Activated gamma-delta T cell (primary cell): ENCODE measurements at places on chromosomes 5 and 9.

DNA sequence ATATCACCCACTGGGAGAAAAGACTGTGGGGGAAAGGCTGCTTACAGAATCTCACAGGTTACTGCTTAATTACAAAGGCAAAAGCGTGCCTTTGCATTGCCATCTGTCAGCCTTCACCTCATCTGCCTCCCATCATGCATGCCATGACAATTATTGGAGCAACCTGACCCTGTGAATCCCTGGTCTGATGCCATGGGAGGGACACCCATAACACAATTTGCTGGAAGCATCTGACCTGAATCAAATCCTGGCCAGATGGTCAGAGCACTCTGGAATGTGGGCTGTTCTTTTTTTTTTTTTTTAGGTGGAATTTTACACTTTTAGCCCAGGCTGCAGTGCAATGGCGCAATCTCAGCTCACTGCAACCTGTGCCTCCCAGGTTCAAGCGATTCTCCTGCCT lies 11.6 kb upstream of the RETREG1 start:
- DNase-seq, result no peak

DNA sequence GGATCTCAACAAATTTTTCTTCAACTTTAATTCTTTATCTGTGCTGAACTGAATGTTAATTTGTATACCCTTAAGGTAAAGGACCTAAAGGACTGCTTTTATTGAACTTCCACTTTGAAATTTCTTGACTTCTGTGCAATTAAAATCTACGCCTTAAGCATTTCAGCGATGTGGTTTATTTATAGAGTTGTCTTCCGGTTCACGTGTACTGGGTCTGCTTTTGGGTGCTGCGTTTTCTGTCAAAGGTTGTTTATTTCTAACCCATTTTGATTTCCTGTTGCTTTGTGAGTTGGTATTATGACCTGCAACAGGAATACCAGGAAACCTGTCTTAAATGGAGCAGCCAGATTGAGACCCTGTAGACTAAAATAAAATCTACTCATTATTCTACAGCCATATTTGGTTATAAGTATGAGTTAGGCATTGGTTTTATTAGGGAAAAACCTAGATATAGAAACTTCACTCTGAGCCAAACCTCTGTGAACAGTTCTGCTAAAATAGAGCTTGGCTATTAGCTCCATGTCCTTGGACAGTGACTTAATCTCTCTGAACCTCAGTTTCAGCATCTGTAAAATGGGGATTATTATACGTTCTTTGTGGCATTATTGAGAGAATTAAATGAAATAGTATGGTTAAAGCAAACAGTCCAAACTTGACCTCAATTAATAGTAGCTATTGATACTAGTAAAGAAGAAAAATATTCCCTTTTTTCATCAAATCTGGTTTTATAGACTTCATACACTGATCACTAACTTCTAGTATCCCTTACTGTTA lies 3.5 kb downstream of the MRRF start:
- no peak for DNase-seq

DNA sequence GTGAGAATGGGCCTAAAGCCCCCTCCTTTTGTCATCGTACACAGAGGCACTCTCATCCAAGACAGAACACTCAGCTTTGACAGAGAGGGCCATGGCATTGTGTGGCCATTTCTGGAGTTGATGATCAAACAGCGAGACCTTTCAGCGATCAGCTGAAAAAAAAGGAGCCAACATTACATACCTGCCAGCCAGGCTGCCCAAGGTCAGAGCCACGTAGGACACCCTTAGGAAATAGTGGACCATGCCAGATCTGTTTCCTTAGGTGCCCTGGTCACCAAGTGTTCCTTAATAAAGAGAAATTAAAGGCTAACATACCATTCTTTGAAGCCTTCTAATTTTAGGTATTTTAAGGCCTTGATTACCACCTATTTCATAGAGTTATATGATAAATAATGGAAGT lies 105.5 kb upstream of the PRLR start:
- no peak for DNase-seq

- DNase-seq, result no peak
Observed at GRCh38 chr9:117184173-117184572, 230.7 kb downstream of the ASTN2 start.

GRCh38 chr5:167945542-167946384 lies 345.7 kb upstream of the WWC1 start:
- no peak for DNase-seq

GRCh38 chr9:35649431-35650340 lies 1.0 kb downstream of the SIT1 start:
- DNase-seq, result no peak

DNA sequence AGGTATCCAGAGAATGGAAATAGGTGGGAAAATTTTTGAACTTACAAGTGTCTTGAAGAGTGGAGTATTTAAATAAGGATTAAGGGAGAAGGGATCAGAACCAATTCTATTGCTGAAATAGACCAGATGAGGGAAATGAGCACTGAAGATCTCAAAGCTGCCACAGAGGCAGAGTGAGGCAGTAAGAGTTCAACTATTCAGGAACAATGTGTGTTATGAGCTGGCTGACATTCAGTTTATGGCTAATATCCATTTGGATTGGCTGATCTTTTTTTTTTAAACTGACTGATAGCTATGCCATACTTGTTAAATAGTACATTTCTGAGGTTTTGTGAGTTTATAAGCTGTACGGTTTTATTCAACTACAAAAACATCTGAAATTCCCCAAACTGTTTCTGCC lies 95.3 kb upstream of the GNA14 start:
- no peak for DNase-seq
